Epithelial cell of esophagus (primary cell): ENCODE measurements at places on chromosomes 6 and 20.

DNA sequence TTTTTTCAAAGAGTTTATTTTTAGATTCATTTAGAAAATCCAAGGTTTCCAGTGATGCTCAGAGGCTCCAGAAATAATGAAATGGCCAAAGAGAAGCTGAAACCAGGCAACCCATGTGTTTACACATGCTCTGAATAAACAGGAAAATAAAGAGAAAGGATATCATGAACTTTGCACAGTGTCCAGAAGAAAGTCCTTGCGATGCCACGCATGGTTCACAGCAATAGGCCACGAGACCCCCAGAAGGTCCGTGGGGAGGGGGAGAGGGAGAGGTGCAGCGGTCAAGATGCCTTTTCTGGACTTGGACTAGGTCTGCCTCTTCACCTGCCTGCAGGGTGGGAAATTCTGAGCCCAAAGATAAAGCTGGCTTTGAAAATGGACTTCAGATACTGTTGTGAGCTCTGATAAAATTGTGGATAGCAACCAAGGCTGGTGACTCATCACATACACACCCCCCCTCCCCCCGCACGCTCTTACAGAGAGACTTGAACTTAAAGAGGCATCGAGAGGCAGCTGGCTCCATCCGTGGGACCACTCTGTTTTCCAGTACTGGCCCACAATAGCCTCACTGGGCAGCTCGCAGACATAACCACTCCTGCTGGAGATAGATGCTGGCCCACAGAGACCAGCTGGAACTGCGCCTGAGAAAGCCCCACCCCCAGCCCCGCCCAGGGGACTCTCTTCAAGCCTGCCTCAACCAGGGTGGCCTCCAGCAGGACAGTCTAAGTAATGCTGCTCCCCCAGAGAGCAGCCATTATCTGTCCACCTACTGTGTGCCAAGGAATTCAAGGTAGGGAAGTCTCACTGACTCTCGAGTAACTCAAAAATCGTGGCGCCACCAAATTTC lies 21.2 kb upstream of the NFATC2 start:
- peak; percentile 54 for DNase-seq

- DNase-seq: no peak
These were observed 172.2 kb downstream of the KIF6 start for GRCh38 chr6:39553029-39553428.

DNA sequence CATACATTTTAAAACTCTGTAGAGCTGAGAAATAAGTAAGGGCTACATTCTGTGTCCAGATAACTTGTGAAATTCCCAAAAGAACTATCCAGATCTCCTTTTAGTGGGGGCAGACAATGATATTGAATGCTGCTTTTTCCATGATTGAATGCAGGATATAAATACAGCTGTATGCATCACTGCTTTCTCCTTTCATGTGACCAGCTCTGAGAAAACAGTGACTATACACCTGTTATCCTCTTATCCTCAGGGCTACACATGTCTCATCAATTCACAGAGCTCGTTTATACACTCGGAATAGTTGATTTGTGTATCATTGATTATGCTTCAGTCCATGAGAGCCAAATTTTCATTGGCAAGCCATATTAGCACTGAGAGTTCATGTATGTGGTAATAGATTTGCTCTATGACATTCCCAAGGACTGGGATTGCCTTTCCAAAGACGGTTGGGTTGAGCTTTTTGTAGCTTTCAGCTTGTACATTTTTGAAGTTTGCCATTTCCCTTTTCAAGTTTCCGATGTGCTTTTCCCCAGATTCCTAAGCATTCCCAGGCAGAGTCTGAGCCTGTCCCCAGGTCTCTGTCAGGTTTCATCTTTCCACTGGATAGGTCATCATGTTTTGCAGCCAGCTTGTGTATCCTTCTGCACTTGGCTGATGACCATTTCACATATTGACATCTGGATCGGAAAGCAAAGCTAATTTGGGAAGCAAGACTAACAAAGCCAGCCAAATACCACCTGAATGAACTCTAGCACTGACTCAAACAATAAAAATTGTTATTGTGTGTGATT lies 97.7 kb downstream of the RFX6 start:
- DNase-seq: no peak

GRCh38 chr20:3744806-3745685 lies 12.6 kb downstream of the HSPA12B start:
- peak; percentile 93 for DNase-seq

DNA sequence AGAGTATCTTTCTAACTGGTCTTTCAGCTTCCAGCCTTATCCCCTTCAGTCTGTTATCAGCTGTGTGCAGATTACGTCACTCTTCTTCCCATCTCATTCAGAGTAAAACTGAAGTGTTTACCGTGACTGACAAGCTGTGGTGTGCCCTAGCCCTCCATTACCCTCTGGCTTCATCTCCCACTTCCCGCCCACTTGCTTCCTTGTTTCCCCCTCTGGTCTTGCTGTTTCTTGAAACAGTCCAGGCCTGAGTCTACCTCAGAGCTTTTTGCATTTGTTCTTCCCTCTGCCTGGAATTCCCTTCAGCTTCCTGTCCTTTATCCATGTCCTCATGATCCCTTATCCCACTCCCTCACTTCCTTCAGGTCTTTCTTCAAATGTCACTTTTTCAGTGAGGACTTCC lies 66.9 kb downstream of the CARMIL1 start:
- no peak for DNase-seq

- no peak for DNase-seq
These were observed 38.8 kb downstream of the ISM1 start for GRCh38 chr20:13259921-13260320.

DNA sequence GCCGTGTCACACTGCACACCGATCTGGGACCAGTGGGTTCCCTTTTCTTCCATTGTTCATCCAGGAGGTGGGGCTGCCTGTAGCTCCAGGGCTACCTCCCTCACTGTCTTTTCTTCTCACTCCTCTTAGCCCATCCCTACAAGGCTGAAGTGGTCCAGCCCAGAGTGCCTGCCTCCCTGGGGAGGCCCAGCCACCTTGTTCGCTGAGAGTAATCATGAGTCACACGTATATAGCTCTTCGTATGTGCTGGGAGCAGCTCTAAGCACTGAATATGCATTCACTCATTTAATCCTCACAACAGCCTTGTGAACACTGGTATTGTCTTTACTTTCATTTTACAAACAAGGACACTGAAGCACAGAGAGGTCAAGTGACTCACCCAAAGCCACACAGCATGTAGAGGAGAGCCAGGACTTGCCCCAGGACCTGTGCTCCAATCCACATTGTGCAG lies 14.7 kb upstream of the CCDC167 start:
- peak; percentile 79 for DNase-seq

- peak; percentile 66 for DNase-seq
These were observed 4.9 kb upstream of the BIRC7 start for GRCh38 chr20:63230800-63231268.

GRCh38 chr6:136158971-136159370 lies 91.1 kb downstream of the MTFR2 start:
- DNase-seq: no peak

DNA sequence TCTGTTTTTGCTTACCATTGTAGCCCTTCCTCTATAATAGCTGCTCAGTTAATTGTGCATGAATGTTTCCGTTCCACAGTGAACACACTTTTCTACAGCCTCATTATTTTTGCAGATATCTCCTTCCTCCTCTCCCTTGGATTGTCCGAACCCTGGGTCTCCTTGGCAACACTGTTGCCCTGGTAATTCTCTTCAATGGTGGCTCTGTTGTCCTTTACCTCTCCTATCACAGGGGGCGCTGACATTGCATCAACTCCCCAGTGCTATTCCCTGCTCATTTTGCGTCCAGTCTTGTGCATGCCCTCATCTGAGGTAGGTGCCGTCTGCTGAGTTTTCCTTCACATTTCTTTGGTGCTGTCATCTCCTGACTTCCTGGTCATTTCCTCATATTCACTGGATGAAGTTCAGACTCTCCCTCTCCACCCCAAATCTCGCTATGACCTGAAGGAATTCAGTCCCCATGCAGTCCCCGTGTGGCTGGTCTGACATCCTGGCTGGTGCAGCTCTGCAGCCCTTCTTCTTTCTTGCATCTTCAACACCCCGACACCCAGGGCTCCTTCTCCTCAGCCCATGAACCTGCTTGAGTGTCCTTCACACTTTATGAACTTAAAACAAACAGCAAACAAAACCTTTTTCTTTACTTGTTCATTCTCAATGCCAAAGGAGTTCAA lies 21.1 kb downstream of the PHACTR2 start:
- DNase-seq: no peak

DNA sequence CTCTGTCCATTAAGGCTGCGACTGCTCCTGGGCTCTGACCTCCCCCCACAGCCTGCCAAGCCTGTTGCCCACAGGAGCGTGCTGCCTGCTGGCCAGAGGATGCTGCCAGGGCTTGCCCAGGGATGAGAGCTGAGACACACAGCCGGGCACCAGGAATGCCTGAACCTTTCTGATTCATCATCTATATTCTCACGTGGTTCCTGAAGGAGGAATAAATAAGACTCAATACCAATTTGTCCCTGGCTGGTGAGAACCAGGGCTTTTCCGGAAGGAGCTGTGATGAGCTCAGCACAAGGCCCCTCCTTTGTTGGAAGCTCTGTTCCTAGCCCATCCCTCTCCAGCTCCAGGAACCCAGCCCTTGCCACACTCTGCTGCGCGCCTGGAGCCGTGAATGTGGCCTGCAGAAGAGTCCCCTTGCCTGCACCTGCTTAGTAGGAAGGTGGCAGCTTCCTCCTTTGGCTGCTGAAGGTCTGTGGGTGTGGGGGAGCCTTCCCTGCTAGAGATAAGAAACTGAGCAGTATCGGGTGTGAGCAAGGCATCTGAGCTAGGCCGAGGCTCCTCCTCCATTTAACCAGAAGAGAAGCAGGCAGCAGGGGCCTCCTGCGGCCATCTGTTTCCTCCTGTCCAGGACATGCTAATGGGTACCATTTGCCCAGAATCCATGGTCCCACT lies 37.9 kb downstream of the SYNDIG1 start:
- DNase-seq: peak; percentile 48

- DNase-seq: no peak
These were observed 56.0 kb downstream of the IRF4 start for GRCh38 chr6:447381-448165.

- DNase-seq: no peak
These were observed 140.4 kb downstream of the NCOA3 start for GRCh38 chr20:47642118-47642517.

- no peak for DNase-seq
These were observed 70.0 kb upstream of the AHI1 start for GRCh38 chr6:135567375-135568083.

GRCh38 chr20:49794336-49795134 lies 18.1 kb upstream of the SLC9A8 start:
- DNase-seq: peak; percentile 60

DNA sequence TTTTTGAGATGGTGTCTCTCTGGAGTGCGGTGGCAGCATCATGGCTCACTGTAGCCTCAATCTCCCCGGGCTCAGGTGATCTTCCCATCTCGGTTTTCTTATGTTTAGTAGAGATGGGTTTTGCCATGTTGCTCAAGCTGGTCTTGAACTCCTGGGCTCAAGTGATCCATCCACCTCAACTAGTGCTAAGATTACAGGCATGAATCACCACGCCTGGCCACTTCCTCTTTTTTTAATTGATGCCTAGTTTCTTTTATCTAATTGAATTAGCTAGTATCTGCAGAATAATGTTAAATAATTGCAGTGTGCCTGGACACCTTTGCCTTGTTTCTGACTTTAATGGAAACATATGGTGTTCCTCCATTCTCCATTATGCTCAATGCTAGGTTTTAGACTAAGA lies 38.4 kb upstream of the SLC22A16 start:
- DNase-seq: no peak

- peak; percentile 2 for DNase-seq
These were observed 191.1 kb downstream of the FNDC1 start for GRCh38 chr6:159360306-159360705.

GRCh38 chr6:51657491-51657890 lies 429.9 kb downstream of the PKHD1 start:
- DNase-seq: no peak

DNA sequence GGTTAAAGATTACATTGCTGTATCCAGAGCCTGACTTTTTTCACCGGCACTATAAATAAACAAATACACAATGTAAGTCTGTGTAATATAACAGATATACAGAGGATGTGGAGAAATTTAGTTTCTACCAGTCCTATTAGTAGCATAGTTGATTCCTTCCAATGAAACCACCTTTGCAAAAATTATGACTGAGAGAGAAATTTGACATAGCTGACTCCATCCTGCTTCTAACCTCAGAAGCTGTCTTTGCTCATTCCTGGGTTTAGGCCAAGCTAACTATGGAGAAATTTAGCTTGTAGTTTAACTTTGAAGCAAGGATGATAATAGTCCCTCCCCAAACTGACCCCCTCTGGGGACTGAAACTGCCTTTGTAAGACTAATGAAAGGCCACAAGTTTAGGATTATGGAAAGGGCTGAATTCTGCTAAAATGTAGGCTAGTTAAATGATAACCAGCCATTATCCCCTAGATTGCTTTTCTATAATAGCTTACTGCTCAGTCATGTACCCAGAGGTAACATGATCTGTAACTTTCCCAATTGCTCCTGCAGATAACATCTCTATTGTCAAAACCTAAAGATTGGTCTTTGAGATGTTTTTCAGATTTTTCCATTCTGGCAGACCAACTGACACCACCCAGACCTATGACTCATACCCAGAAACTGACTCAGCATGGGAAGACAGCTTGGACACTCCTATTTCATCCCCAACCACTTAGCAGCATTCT lies 172.8 kb upstream of the ARG1 start:
- DNase-seq: peak; percentile 54

GRCh38 chr20:35252037-35252461 lies 25.6 kb downstream of the MMP24 start:
- DNase-seq: no peak

GRCh38 chr20:17768271-17768670 lies 68.5 kb downstream of the BANF2 start:
- DNase-seq: no peak

DNA sequence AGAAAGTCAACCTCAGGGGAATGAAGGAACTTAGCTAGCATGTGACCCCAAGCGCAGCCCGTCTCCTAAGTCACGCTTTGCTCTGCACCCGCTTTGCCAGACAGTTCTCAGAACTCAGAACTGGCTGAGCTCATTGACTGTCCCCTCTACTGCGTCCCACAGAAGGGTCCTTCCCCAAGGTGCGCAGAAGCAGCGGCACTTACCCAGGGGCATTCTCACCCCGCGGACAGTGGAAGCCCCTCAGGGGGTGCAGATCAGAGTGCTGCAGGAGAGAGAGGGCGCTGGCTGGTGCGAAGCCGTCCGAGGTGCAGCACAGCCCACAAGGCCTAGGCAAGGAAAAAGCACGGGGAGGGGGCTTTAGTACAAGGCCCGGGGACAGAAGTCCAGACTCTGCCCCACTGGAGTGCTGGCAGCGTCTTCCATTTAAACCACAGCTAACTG lies 807 bp downstream of the SNHG17 start:
- peak; percentile 21 for DNase-seq

DNA sequence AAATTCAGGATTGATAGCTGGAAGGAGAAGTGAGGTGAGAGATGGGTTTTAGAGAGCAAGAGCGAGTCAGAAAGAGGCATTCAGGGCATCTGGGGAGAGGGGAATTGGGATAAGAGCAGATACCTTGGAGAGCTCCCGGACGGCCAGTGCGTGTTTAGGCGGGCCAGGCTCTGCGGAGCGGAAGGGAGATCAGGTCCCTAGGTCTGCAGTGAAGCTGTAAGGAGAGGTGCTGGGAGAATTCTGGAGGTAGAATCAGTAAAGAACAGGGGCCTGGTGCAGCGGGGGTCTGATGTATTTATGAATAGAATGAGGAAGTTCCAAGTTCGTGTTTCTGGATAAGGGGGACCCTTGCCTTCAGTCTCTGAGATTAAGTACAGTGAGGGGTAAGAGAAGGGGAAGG lies 47.4 kb upstream of the FAM83D start:
- DNase-seq: peak; percentile 61
